ENCODE measurements at places on chromosomes 2 and 18.

GRCh38 chr18:78662879-78663278 lies 316.7 kb upstream of the SALL3 start:
- DNase-seq: no peak

GRCh38 chr18:46502444-46502843 lies 154.6 kb downstream of the LOXHD1 start:
- peak; percentile 13 for DNase-seq

- no peak for DNase-seq
These were observed 295.8 kb downstream of the AFF3 start for GRCh38 chr2:99846462-99847107.

DNA sequence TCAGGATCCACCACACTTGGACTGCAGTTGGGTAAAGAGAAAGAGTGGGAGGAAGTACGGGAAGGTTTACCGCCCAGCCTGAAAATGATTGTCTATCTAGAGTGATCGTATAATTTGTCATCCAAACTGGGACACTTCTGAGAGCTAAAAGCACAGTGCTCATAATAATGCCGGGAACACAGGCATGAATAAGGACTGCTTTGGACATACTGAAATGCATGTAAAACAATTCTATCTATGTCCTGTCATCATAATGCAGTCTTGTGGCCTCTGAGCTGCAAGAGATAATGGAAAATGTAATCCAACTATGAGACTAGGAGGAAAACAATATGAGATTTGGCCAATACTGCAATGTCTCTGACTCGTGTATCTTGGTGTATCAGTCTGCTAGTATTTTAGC lies 435.5 kb downstream of the SOX11 start:
- no peak for DNase-seq

- peak; percentile 53 for DNase-seq
These were observed 88.8 kb upstream of the ASB18 start for GRCh38 chr2:236352761-236353593.

DNA sequence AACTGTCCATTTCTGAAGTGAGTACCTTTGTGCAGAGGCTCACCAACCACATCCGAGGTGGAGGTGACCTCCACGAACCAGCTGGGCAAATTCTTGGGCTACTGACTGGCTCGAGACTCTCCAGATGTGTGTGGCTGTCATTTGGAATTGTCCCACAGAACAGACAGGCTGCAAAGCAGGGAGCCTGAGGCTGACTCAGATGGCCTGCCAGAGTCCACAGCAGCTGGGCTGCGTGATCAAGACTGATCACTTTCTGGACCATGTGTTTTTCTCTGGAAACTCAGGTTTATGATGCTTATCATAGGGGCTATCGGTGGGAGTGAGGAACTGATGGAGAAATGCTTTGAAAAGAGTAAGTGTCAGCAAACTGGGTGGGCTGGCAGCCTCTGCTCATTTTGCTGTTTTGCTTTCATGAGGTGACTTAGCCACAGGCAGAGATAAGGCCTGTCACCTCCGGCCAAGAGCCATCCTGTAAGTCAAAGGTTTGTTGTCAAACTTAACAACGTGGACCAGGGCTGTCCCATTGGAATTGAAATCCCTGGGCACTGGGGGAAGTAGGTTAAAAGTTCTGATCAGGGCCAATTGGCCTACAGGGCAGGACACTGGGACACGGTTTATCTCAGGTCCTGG lies 120.4 kb downstream of the LIPG start:
- no peak for DNase-seq

DNA sequence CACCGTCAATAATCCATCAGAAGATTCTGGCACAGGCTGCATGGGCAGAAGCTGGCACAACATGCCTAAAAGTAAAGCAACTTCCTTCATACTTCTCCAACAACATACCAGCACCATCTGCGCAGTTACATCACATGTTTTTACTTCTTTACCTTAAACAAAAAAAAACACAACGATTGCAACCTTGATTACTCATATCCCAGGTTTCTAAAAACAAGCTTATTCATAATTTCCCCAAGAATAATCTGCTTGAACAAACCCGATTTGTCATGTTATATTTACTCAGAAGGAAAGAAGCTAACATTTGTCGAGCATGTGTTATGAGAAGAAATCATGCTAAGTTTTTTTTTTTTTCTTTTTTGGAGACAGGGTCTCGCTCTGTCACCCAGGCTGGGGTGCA lies 54.7 kb downstream of the THADA start:
- peak; percentile 11 for DNase-seq

GRCh38 chr2:60311524-60311923 lies 241.9 kb downstream of the BCL11A start:
- DNase-seq: no peak

Measured in choroid plexus epithelial cell (primary cell).